IPS DF 19.7 (cell line): ENCODE measurements at places on chromosomes 11 and 22.

- DNase-seq = no peak
Observed at GRCh38 chr11:95222817-95223216, 8.2 kb downstream of the SESN3 start.

- no peak for DNase-seq
Observed at GRCh38 chr11:125224391-125225021, 60.0 kb downstream of the PKNOX2 start.

DNA sequence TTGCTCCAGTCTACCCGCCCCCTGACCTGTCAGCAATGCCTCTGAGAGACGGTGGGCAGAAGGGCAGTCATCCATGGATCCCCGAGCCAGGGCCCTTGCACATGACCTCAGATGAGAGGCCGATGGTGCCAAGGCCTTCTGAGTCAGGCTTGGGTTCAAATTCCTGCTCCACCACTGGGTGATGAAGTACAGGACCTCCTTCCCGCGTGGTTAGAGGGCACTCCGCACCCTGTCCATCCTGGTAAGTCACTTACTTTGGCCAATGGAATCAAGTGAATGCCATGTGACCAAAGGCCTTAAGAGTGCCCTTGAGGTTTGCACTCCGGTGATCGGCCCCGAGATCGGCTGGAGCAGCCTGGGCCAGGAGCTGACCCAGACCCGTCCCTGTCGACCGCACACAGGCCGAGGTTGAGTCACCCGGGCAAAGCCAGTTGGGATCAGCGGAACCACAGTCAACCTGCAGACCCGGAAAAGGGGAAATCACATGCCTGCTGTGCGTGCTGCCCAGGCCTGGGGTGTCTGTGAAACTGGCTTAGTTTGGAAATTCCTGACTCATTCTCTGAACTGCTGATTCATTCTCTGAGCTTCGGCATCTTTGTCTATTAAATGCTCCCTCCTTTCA, 48.9 kb downstream of the RTL6 start:
- no peak for DNase-seq

GRCh38 chr22:49514211-49514610, 313.5 kb downstream of the BRD1 start:
- DNase-seq = no peak

GRCh38 chr11:37199082-37199481, 601.0 kb upstream of the RAG2 start:
- DNase-seq = no peak

- no peak for DNase-seq
Observed at GRCh38 chr11:27095887-27096286, 55.3 kb downstream of the BBOX1 start.

- no peak for DNase-seq
Observed at GRCh38 chr22:44677353-44677840, 24.6 kb upstream of the PRR5 start.

DNA sequence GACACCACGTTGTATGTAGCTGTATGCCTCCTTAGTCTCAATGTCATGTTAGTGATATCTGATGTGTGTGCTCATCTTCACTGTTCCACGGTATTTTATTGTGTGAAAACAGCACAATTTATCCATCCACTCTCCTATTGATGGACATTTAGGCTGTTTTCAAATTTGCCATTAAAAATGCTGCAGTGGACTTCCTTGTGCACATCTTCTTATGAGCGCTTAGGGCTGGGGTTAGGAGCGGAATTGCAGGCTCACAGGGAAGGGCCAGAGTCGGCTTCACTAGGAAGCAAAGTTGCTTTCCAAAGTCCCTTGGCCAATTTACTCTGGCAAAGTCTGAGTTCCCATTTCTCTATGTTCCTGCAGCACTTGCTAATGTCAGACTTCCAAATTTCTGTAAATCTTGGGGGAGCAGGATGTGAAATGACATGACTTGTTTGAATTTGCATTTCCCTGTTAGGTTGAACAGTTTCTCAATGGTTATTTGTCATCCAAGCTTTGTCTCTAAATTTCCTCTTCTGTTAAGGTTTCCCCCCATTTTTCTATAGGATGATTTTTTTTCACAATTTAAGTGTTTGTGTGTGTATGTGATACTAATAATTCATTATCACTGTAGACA, 75.4 kb downstream of the MYEOV start:
- DNase-seq = no peak

DNA sequence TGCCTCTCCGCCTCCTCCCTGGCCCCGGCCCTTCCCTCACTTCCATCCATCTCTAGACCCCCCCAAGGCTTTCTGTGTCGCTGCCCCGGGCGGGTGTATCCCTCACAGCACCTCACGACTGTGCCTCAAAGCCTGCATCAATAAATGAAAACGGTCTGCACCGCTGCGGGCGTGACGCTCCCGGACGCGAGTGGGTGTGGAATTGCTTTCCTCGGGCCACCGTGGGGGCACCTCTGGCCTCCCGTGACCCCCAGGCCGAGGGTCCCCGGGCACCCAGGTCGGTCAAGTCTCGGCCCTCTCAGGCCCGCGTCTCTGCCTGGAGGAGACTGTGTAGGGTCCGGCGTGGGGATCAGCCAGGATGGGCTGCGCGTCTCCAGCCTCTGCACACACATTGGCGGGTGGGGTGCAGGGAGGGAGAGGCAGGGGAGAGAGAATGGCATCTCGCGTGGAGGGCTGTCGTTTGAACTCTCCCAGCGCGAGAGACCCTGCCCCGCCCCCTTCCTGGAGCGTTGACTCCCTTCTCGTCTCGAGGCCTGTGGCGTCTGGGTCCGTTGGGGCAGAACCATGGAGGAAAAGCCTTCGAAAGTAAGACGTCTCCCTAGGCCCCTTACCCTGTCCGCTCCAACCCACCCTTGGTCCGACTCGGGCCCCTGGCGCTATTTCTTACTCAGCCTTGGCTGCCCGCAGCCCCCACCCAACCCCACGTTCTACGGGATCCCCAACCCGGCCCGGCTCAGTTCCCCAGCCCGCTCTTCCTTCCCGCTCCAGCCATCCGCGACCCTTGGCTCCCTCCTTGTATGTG, at the start of gene CATSPERZ:
Gene CATSPERZ, plus strand, starts transcription at position 512 of the 802 bp plus-strand sequence. Its CDS starts 53 bp downstream, at position 565.
- DNase-seq = no peak

DNA sequence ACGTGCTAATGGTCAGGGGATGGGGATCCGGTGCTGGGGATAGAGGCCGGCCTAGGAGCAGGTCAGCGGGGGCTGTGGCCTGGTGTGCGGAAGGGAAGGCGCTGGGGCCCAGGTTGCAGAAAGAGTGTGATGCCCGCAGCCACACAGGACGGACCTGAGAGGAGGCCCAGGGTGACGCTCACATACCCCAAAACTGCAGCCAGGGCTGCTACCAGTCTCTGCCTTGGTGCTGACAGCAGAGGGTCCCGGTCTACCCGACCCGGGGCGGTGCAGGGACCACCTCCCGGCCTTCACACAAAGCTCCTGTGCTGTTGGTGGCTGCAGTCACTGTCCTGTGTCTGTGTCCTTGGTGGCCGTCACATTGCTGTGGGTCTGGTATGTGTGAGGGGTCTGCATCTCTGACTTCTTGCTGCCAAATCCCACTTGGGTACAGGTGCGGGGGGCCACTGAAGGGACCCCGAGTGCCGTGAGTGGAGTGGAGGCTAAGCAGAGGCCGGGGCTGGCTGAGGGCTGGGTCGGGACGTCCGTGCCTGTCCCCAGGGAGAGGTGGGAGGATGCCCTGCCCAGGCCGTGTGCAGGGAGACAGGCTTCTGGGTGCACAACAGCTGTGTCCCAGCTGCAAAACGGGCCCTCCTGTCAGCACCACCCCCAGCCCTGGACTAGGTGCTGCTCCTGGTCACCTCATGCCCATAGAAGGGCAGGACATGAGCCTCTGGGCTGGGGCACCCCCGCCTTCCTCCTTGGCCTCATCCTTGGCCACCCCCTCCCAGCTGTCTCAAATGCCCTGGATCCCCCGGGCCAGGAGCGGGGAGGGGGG, 1.5 kb downstream of the LSP1 start:
- DNase-seq = no peak

GRCh38 chr22:46774253-46774979, 12.0 kb downstream of the TBC1D22A start:
- DNase-seq = no peak

DNA sequence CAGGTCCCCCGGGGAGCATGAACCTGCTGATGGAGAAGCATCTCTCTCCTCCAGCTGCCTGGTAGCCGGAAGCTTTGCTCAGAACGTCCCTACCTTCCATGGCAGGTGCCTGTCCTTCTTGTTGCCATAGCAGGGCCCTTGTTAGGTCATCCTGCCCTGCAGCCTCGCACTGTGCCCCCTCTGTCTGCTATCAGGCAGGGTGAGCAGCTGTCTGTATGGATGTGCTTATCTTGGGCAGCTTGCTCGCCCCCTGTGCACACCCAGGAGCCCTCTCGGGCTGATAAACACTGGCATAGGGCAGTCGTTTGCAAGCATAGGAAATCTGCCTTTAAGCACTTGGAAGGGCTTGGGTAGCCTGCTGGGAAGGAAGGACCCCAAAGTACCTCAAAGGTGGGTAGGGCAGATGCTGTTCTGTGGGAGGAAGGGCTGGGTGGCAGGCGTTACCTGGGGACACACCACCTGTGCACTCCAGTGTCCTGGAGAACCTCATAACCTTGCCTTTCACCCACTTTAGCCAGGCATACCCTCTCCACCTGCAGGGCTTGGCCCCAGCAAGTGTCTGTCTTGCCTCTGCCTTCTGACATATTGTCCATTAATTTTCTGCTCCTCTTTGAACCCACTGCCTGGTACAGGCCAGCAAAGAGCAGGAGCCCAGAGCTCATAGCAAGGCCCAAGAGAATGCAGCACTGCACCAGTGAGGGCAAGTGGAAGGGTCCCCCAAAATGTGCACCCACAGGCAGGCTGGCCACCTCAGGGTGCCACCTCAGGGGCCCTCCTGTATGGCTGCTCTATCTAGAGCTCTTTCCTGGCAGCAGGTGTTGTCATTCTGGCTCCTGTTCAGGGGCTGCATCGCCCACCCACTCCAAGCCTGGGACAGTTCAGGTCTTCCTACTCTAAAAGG, 8.0 kb upstream of the COMT start:
- no peak for DNase-seq

DNA sequence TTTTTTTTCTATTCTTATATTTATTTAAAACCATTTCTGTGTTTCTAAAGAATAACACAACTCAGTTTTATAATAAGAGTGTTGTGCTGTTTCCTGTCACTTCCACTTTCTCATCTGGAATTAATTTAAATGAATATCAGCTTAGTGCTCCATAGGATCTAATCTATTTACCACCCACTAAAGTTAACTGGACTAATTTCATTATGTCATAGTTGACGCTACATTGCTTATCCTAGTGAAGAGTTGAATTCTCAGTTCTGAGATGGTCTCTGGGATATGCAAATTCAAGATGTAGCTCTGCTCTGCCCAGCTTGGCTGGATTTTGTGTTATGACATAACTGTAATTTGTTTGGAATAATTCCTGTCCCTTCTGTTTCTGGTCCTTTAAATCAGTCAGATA, 380.1 kb downstream of the METTL15 start:
- DNase-seq = no peak

GRCh38 chr11:111598559-111598958, 3.7 kb upstream of the SIK2 start:
- DNase-seq = no peak

DNA sequence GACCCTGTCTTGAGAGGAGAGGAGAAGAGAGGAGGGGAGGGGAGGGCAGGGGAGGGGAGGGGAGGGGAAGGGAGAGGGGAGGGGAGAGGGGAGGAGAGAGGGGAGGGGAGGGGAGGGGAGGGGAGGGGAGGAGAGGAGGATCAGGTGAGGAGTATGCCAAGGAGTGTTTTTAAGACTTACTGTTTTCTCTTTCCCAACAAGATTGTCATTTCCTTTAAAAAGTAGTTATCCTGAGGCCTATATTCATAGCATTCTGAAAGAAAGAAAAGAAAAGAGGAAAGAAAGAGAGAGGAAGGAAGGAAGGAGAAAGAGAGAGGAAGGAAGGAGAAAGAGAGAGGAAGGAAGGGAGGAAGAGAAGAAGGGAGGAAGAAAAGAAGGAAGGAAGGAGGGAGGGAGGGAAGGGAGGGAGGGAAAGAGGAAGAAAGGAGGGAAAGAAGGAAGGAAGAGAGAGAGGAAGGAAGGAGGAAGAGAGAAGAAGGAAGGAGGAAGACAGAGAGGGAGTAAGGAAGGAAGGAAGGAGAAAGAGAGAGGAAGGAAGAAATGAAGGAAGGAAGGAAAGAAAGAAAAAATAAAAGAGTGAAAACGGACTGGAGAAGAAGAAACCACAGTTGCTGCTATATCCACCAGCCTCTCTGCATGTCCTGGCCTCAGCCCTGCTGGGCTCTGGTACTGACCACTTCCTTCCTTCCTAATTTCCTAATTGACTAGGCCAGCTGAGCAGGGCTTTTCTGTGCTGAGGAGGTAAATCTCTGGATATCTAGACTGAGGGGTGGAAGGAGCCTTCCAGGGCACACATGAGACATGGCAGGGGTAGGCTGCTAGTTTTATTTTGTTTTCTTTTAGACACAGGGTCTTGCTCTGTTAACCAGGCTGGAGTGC, 1.1 kb upstream of the SAA1 start:
- no peak for DNase-seq

- no peak for DNase-seq
Observed at GRCh38 chr22:18067548-18068341, 10.0 kb upstream of the PEX26 start.

DNA sequence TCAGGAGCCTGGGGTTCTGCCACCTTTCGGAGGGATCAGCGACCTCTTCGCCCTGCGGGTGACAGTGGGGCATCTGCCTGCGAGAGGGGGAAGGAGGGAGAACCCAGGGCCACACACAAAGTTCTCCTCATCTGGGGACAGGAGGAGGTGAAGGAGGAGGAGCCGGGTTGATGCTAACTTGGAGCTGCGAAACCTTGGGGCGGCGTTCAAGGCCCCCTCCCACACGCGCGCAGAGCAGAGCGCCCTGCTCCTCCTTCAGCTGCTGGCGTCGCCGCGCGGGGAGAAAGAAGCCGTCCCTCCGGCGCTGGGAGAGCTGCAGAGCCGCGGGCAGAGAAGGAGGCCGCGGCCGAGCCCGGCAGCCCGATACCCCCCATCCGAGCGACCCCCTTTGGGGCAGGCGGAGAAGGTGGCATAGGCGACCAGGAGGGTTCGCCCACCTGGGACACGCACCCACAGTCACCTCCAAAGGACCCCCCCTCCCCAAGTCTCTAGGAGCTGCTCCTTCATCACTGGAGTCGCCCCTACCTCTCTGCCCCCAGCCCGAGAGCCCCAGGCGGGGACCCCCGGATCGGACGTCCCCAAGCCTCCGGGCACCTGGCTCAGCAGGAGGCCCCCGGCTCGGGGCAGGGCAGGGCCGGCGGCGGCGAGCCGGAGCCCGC, at the start of gene RASD2:
Gene RASD2, plus strand, starts transcription at position 237 of the 659 bp plus-strand sequence. CDS start 5,979 bp downstream, outside the sequence.
- DNase-seq = no peak

DNA sequence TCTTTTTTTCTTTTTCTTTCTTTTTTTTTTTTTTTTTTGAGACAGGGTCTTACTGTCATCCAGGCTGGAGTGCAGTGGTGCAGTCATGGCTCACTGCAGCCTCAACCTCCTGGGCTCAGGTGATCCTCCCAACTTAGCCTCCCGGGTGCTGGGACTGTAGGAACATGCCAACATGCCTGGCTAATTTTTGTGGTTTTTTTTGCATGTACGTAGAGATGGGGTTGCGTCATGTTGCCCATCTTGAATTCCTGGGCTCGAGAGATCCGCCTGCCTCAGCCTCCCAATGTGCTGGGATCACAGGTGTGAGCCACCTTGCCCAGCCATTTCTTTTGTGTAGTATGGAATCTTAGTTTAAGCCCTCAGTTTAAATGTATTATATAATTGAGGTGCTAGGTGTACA, 20.4 kb downstream of the MTMR3 start:
- no peak for DNase-seq

- DNase-seq = no peak
Observed at GRCh38 chr11:117772360-117772759, 24.7 kb downstream of the DSCAML1 start.
